ENCODE measurements at places on chromosomes 16 and 17.

- DNase-seq = no peak
Measured at GRCh38 chr16:11306381-11306780, 25.3 kb upstream of the PRM1 start.

- no peak for DNase-seq
Measured at GRCh38 chr16:13437413-13437795, 482.6 kb upstream of the ERCC4 start.

DNA sequence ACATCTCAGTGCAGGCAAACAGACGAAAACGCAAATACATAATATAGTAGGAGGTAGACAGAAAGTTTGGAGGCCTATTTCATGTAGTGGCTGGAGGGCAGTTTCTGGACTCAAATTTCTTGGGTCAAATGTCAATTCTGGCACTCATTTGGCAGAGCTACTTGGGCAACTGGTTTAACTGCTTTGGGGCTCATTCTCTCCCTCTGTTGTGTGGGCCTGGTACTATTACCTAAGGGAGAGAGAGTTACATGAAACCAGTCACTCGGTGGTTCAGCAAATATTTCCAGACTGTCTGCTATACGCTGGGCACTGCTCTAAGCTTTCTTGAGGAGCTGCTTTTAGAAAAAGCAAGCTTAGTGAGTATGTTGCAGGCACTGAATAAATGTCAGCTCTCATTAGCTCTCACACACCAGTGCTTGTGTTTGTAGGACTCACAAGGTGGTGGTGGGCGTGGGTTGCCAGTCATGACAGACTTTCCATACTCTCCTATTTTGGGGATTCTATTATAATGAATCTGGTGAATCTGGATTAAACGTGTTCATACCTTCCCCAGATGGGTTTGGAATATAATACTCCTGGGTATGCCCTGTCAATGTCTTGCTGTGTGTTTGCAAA is 1.8 kb upstream of the SHISA9 start:
- no peak for DNase-seq

- no peak for DNase-seq
Measured at GRCh38 chr17:34163646-34164045, 91.4 kb upstream of the CCL2 start.

GRCh38 chr17:48718227-48718760 is 4.0 kb downstream of the PRAC1 start:
- no peak for DNase-seq
